ENCODE measurements at places on chromosomes 5 and 9.

GRCh38 chr9:122113574-122113973 lies 20.5 kb upstream of the TTLL11 start:
- DNase-seq = no peak

DNA sequence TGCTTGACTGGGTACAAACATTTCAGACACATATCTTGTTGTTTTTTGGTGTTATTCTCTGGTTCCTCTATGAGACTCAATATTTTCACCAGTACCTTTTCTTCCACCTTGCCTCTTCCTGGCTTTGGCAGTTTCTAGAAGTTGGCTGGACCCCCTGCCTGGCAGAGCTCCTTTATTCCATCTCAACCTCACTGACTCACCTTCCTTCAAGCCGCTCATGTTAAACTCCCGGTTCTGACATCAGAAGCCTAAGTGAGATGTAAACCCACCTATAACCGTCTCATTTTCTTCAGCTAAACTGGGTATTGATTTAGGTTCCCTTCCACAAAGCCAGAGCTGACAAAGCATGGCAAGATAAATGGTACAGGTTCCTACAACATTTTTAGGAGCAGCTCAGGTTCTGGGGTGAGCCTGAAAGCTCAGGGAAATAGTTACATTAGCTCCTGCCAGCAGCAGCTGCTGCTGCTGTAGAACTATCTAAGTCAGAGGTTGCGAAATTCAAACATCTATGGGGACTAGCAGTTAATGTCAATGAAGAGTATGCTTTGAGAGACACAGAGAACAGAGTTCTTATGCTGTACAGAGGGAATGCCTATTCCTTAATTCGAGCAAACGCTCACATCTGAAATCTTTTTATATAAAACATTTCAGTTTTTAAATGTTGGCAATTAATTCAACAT lies 197.1 kb upstream of the NR3C1 start:
- no peak for DNase-seq

- DNase-seq = peak; percentile 49
Measured at GRCh38 chr9:132973713-132974112, 4.8 kb upstream of the GFI1B start.

GRCh38 chr9:123411636-123412035 lies 55.6 kb downstream of the CRB2 start:
- no peak for DNase-seq

GRCh38 chr5:171688696-171689495 lies 96.7 kb upstream of the SMIM23 start:
- DNase-seq = no peak

DNA sequence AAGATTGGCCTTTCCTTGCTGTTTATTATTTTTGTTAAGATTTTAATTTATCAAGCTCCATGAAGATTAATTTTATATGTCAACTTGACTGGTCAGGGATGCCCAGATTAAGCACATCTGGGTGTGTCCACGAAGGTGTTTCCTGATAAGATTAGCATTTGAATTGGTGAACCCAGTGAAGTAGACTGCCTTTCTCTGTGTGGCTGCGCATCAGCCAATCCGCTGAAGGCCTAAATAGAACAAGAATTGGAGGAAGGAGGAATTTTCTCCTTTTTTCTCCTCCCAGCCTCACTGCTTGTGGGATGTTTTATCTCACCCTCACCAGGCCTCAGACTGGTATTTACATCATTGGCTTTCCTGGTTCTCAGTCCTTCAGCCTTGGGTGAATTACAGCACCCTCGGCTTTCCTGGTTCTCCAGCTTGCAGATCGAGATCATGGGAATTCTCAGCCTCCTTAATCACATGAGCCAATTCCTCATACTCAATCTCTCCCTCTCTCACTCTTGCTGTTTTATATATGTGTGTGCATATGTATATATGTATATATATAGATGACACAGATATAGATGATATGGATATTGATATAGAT lies 135.4 kb upstream of the SPEF2 start:
- no peak for DNase-seq

GRCh38 chr5:59140133-59140532 lies 557.3 kb downstream of the RAB3C start:
- no peak for DNase-seq

GRCh38 chr9:109912726-109913460 lies 132.9 kb downstream of the PALM2AKAP2 start:
- DNase-seq = peak; percentile 47

- peak; percentile 24 for DNase-seq
Measured at GRCh38 chr9:96599298-96599697, 20.3 kb downstream of the CDC14B start.

DNA sequence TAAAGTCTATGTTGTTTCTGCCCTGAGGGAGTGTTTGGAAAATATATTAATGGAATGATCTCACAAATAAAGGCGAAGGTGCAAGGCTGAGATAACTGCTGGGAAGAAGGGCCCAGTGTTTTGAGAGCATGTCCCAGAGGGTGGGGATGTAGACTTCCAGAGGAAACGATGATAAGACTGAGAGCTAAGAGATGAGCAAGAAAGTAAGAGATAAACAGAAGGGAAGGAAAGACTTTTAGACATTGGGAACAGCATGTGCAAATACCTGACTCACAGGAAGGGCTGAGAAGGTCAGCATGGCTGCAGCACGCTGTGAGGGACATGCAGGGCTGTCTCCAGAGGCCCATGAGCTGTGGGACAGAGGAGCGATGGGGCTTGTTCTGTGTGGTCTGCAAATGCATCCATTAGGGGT lies 19.9 kb upstream of the ADRB2 start:
- DNase-seq = no peak

- DNase-seq = no peak
Measured at GRCh38 chr5:170736966-170737365, 46.6 kb upstream of the GABRP start.

- DNase-seq = no peak
Measured at GRCh38 chr5:172168311-172168710, 19.7 kb downstream of the STK10 start.

DNA sequence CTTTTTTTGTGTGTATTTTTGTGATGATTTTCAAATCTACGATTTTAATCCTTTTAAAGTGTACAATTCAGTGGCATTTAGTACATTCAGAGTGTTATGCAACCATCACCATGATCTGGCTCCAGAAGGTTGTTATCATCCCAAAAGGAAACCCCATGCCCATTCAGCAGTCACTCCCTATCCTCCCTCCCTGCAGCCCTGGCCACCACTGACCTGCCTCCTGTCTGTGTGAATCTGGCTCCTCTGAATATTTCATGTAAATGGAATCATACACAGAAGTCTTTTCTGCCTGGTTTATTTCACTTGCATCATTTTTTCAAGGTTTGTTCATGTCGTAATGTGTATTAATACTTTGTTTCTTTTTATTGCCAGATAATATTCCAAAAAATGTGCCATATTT lies 32.5 kb downstream of the HABP4 start:
- no peak for DNase-seq

GRCh38 chr5:137581776-137582175 lies 82.7 kb upstream of the SPOCK1 start:
- DNase-seq = no peak

- DNase-seq = no peak
Measured at GRCh38 chr5:157343842-157344790, 78.2 kb downstream of the CYFIP2 start.

- no peak for DNase-seq
Measured at GRCh38 chr9:34385561-34386230, 9.0 kb upstream of the MYORG start.

DNA sequence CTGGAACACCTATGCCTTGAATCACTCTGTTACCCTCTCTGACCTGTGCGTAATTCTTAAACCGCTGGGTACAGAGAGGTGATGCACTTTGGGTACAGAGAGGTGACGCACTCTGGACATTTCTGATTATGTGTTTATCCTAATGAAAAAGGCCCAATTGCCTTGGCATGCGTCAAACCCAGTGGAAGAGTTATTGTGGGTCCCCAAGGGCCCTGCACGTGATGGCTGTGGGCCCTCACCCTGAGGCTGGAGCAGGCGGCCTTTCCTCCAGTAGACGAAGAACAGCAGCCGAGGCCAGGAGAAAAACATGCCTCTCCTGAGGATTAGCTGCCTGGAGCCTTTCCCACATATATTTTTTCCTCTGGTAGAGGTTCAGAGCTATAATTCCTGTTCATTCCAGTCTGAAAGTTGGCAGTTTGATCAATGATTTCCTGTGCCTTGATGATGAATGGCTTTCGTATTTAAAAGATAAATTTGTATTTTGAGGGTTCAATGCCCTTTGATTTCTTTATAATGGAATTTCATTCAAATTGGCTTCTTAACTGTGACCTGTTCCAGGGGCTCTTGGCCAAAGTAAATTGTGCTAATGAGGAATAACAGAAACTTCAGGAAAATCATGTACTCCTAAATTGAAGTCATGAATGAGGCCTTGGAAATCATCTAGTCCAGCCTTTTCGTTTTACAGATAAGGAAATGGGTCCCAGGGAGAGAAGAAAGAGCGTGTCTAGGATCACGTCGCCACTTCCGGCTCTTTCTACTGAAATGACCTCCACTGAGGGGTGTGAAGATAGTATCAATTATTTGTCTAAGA lies 22.8 kb downstream of the ACER2 start:
- no peak for DNase-seq

- DNase-seq = no peak
Measured at GRCh38 chr9:108489567-108489966, 366.2 kb downstream of the ACTL7B start.

DNA sequence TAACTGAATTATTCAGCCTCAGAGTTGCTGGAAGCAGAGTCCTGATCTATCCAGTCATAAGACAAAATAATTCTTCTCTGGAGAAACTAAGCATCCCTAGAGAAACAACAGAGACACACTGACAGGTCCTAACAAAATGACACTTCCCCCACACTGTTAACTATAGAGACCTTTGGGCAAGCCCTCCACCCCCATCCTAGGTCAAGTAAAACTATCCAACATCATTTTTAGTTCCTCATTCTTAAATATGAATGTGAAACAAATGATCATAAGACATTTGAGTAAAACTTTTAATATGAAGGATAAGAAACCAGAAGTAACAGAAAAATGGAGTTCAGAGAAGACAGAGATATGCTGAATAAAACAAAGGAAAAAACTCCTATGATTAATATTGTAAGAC lies 30.9 kb downstream of the CNTLN start:
- DNase-seq = no peak

DNA sequence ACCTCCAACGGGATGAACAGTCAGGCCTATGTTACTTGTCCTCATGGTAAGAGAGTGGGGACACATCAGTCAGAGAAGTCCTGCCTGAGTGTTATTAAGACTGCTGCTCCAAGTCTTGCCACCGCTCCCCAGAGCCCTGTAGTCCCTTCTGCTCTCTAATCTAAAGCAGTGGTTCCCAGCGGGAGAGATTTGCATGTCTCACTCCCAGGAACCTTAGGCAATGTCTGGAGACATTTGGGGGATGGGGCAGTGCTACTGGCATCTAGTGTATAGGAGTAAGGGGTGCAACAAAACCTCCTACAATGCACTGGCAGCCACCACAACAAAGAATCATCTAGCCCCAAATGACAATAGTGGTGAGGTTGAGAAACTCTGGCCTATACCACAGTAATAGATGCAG lies 2.6 kb upstream of the SVEP1 start:
- DNase-seq = no peak

DNA sequence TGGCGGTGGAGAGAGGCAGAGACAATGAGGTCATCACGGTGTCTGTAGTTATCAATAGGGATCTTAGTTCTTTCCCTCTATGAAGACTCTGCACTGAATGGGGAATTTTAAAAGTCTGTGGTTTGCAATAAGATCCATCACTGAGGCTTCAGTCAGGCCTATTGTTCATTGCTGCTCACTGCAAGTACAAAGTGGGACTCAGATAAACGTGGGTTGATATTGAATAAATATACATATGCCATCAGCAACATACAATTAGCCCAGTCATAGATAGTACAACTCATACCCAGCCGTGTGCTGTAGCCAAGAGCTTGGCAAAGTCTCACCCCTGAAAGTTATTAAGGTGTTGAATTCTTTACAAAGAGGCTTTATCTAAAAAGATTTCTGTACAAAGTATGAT lies 88.4 kb downstream of the ENC1 start:
- no peak for DNase-seq

DNA sequence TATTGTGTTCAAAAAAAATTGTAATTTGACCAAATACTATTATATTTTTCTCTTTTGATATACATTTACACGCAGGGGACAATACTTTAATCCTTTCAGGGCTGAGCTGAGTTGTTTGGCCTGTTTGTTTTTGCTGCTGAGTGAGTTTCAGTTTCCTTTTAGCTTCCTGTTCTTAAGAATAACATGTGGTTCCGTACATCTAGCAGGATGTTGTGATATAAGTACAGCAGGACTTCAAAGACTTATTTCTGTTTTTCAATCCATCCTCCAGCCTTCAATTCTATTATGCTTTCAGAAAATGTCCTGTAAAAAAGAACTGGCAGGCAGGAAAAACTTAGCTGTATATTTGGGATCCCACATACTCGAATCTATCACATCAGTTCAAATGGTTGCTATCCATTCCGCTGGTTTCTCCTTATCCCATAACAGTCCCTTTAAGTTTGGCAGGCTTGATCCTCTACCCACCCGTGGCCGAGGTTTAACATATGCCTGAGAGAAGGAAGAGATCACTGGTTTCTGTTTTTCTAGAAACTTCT lies 1037.3 kb upstream of the ACO1 start:
- DNase-seq = no peak

- peak; percentile 68 for DNase-seq
Measured at GRCh38 chr5:65263321-65263720, 218.4 kb downstream of the ADAMTS6 start.

- DNase-seq = no peak
Measured at GRCh38 chr9:113742878-113743277, 133.2 kb upstream of the ZNF618 start.

GRCh38 chr5:154285661-154286408 lies 95.3 kb downstream of the GALNT10 start:
- DNase-seq = peak; percentile 85

GRCh38 chr5:81838307-81838906 lies 87.5 kb upstream of the SSBP2 start:
- DNase-seq = peak; percentile 70

- no peak for DNase-seq
Measured at GRCh38 chr5:108168915-108169314, 213.0 kb downstream of the FBXL17 start.

- DNase-seq = no peak
Measured at GRCh38 chr5:163193886-163194285, 243.5 kb upstream of the CCNG1 start.
